Left forelimb (tissue), 1 donor: ENCODE measurements at places on chromosomes 5 and 9.

- no peak for DNase-seq
Observed at GRCh38 chr5:120327180-120327579, 136.9 kb upstream of the PRR16 start.

DNA sequence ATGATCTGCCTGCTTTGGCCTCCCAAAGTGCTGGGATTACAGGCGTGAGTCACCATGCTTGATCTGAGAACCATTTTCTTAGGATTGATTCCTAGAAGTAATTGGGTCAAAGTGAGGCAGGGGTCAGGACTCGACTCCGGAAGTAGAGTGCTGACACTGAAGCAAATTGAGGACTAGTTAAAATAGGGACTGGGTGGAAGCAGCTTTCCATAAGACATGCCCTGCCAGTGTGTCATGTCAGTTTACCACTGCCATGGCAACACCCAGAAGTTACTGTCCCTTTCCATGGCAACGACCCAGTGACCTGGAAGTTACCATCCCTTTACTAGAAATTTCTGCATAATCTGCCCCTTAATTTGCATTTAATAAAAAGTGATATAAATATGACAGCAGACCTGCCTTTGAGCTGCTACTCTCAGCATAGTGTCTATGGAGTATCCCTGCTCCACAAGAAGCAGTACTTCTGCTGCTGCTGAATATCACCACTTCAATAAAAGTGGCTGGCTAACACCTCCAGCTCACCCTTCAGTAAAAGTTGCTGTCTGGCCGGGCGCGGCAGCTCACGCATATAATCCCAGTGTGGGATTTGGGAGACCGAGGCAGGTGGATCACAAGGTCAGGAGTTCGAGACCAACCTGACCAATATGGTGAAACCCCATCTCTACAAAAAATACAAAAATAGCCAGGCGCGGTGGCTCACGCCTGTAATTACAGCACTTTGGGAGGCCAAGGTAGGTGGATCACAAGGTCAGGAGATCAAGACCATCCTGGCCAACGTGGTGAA is 47.8 kb upstream of the JADE2 start:
- DNase-seq = no peak

GRCh38 chr9:125387861-125388524 is 126.4 kb downstream of the GAPVD1 start:
- no peak for DNase-seq

DNA sequence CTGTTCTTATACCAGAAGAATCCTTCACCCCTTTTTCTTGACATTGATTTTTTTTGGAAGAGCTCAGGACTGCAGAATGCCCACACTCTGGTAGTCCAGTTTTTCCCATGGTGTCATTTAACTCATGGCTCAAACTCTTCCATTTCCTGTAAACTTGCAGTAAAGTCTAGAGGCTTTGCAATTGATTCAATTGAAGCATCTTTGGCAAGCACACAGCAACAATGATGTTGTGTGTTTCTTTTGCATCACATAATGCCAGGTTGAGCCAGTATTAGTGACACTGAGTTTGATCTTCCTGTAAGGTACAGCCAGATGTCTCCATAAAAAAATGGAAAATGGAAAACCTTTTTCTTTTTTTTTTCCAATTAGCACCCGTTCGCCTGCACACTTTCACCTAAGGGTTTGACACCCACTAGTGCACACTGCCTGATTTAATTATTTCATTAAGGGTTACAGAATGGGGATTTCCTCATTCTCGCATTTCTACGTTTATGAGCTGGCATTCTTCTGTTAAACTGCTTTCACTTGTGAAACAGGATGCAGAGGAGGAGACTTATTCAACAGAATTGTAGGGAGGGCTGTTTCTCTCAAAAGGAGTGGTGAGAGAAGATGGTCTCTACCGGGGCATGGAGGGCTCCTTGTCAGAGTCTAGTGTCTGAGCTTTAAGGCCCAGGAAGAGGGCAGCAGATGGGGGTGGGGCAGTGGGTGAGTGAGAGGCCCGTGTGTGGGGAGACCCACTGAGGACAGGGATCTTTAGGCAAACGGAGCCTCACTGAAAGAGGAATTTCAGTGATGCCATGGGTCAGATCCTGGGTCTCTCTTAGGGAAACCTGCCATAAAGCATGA is 2.2 kb upstream of the S1PR3 start:
- no peak for DNase-seq

- no peak for DNase-seq
Observed at GRCh38 chr5:89443508-89443907, 560.5 kb upstream of the MEF2C start.

DNA sequence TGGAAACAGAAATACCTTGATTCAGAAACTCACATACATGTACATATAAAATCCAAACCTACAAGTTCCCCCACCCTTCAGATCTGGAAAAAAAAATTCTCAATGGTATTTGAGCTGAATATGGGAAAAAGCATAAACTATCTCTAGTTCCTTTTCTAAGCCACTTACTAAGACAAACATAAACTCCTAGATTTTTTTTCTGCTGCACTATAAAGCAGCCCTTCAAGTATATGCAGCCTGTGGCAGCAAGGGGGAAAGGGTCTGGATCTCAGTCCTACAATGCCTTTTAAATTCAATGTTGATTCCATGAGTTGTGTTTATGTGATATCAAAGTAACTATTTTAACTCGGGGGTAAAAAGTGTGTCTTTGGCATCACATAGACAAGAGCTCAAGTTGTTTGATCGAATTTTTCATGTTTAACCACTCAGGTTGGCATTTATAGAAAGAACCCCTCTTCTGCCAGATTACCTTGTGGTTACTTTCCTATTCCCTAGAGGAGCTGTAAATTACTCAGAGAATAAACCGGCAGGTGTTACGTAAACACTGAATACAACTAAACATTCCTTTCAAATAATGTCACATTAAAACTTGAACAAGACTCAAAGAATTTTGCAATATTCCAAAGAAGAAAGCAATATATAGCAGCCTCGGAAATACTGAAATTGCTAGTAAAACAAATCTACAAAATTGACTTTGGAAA is 91.8 kb upstream of the FER start:
- no peak for DNase-seq

DNA sequence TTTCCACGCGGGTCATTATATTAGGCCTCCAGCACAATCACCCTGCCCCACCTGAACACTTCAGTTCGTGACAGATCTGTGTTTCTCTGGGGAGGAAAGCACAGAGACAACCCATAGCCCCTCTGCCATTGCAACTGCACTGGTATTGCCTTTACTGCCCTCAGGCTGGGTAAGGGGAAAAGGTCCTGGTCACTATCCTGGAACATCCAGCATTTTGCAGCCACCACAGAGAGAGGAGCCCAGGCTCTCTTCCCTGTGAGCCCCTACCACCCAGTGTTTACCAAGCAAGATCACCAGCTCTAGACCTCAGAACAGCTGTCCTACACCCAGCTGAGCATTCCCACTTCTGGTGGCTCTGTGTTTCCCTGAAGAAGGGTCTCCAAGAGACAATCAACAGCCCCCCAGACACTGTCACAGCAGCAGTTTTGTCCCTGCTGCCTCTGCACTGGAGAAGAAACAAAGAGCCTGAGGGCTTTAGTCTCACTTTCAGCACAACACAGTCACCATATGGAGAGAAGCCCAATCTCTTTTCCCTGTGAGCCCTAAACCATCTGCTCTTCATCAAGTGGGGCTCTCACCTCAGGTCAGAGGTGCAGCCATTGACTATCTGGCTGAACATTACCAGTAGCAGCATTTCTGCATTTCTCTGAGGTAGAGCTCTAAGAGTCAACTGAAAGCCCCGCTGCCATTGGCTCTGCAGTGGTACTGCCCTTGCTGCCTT is 655.2 kb upstream of the FAM174A start:
- no peak for DNase-seq

GRCh38 chr9:123353984-123354591 is 1.9 kb upstream of the CRB2 start:
- DNase-seq = no peak

GRCh38 chr9:93177676-93178075 is 6.3 kb upstream of the WNK2 start:
- DNase-seq = no peak
